Fibroblast of skin of right biceps (primary cell): ENCODE measurements at places on chromosomes 7 and 10.

- DNase-seq: no peak
Observed at GRCh38 chr7:12777257-12777656, 89.8 kb downstream of the ARL4A start.

GRCh38 chr10:79136236-79137005 lies 67.7 kb downstream of the ZMIZ1 start:
- DNase-seq: no peak

- no peak for DNase-seq
Observed at GRCh38 chr10:14322526-14323188, 8.1 kb downstream of the FRMD4A start.

- no peak for DNase-seq
Observed at GRCh38 chr10:71550628-71551027, 153.9 kb downstream of the CDH23 start.

DNA sequence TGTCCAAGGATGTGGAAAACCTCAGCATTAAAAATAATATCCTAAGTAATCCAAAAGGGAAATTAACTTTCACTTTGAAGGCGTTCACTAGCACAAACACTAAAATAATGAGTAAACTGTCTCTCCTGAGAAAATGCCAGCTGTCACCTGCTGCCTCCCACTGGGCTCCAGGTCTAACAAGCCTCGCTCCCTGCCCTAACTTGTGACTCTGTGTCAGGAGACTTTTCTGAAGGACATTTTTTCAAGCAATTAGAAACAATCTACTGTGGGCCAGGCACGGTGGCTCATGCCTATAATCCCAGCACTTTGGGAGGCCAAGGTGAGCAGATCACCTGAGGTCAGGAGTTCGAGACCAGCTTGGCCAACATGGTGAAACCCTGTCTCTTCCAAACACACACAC lies 72.8 kb upstream of the GLCCI1 start:
- DNase-seq: no peak

- no peak for DNase-seq
Observed at GRCh38 chr10:16184906-16185305, 251.9 kb upstream of the PTER start.

GRCh38 chr7:44748948-44749731 lies 493 bp downstream of the ZMIZ2 start:
- DNase-seq: no peak

GRCh38 chr7:159271781-159272180 lies 127.1 kb upstream of the VIPR2 start:
- no peak for DNase-seq

DNA sequence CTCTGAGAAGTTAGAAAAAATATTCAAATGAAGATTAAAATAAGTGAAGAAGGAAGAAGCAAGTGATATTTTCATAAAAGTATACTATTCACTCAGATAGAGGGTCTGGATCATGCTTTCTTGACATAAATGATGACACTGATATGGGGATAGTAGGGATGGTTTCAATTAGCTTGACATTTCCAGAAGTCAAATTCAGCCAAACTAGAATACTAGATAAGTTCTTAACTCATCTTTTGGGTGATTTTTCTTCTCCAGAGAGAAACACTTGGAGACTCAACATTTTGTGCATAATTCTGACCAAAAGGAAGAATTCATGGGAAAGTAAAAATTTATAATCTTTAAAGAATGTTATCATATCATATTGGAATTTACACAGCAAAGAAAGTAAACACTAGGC lies 152.0 kb upstream of the LRGUK start:
- peak; percentile 23 for DNase-seq

GRCh38 chr10:34049887-34050286 lies 715.4 kb upstream of the NRP1 start:
- peak; percentile 36 for DNase-seq

DNA sequence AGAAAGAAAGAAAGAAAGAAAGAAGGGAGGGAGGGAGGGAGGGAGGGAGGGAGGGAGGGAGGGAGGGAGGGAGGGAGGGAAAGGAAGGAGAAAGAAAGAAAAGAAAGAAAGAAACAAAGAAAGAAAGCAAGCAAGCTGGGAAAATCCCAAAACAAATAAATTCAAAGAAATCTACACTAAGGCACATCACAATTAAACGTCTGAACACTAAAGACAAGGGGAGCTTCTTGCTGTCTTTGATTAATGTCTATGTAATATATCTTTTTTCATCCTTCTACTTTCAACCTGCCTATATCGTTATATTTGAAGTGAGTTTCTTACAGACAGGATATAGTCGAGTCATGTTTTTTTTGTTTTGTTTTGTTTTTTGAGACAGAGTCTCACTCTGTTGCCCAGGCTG lies 28.3 kb upstream of the EBF3 start:
- DNase-seq: no peak

DNA sequence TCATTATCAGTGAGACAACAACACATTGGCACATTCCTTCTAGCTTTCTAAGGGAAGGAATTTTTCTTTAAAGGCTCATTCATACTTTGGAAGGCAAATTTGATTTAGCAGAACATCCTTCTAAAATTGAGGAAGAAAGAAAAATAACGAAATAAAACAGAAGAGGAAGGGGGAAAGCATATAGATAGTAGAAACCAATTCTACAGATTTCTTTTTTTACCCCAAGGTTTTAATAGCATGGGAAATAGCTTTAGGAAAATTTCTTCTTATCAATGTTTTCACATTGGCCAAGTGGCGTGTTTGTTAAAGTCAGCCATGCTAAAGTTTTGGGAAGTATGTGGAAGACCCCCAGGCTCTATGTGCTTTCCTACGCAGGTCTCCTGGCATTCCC lies 35.7 kb downstream of the MACROH2A2 start:
- DNase-seq: no peak

- no peak for DNase-seq
Observed at GRCh38 chr7:73933091-73933490, 72.1 kb downstream of the TMEM270 start.

DNA sequence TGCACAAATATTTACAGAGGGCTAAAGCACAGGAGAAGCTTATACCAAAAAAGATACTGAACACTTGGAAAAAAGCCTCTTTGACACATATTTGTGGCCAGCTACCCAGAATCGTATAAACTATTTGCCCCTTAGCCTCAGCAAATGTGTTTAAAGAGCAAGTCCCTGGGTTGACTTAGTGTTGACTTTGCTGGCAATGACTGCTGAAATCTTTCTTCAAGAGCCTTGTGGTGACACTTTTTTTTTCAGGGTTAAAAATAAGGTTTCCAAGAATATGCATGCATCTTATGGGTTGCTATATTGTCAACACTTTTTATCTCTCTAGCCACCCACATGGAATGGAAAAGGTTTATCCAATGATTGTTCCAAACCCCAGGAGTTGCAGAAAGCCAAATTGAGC lies 14.9 kb upstream of the PLEKHS1 start:
- peak; percentile 53 for DNase-seq

DNA sequence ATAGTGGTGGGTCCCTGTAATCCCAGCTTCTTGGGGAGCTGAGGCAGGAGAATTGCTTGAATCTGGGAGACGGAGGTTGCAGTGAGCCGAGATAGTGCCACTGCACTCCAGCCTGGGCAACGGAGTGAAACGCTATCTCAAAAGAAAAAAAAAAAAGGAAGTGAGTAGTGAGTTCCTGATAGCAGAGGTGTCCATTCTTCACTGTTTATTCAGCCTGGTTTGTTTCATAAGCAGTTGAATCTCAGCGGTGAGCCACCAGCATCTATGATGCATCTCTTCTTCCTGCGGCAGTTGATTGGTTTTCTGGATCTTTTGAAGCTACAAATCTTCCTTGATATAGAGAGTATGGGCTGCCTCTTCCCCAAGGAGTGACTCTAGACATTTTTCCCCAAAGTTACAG lies 316.1 kb upstream of the MTPN start:
- no peak for DNase-seq

DNA sequence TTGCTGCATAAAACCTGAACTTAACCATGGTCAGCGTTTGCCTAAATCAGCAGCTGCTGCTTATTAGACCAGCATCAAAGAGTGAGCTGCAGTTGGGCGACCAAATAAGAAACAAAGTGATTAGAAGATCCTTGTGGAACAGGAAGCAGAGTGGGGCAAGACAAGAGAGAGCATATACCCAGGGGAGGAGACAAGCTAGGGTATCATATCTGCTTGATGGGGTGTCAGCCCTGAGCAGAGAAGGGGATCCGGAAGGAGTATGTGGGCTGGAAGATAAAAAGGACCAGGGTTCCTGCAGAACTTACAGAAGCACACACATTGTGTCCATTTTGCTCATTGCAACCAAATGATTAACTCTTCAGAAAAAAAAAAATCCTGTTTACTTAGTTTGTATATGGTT lies 213.6 kb downstream of the CELF2 start:
- no peak for DNase-seq

DNA sequence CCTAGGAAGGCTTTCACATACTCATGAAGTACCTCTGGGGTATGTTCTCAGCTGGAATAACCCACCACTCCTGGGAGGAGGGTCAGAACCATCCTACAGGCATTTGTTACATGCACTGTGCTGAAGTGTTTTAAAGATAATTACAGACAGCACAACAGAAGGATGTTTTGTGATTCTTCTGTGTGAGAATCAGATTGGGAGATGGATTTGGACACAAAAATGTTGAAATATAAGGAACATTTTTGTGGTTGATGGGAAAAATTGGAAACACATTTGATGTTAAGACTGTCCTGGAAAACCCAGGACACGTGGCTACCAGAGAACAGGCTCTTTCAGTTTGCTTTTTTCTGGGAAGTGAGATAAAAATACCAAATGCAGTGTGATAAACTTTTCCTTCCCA lies 61.4 kb downstream of the BICC1 start:
- DNase-seq: peak; percentile 83

GRCh38 chr10:51425431-51425830 lies 274.0 kb downstream of the CSTF2T start:
- peak; percentile 41 for DNase-seq

DNA sequence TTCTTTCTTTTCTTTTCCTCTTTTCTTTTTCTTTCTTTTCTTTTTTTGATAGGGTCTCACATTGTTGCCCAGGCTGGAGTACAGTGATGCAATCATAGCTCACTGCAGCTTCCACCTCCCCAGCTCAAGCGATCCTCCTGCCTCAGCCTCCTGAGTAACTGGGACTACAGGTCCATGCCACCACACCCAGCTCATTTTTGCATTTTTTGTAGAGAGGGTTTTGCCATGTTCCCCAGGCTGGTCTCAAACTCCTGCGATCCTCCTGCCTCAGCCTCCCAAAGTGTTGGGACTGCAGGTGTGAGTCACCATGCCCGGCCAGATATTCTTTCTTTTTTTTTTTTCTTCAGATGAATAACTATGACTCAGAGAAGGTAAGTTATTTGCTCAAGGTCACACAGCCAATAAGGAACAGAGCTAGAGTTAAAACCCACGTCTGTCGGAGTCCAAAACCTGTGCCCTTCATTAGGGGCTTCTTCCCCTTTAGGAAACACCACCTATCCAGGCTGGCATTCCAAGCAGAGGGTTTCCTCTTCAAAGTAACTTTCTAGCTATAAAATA lies 28.1 kb upstream of the DNMBP start:
- DNase-seq: no peak

DNA sequence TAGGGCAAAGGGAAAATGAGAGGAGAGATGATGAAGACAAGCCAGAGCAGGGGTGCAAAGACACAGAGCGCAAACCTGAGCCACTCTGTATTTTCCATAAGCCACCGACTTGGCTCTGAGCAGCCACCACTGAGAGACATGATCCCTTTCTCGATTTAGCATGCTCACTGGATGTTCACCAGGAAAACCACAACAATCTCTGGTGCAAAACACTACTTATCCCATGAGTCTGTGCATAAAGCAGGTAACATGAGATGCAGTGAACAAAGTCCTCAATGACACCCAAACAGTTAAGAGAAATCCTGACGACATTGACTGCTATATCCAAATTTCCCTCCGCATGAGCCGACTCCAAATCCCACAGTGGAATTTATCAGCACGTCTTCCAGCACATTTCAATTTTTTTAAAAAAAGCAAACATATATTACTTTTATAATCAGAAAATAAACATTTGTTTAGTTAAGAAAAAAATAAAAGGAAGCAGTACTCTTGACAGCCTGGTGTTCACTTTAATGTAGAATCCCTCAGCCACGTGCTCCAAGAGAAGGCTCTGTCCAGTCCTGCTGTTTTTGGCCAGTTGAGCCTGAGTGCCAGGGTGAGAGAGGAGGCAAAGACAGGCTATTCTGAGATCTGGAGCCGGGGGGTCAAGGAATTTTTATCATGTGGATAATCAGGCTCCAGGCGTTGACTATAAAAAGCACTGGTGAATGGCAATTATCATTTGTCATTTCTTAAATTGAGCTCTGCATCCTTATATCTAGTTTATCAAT lies 238.4 kb downstream of the KCNMA1 start:
- DNase-seq: no peak

GRCh38 chr7:102828286-102828685 lies 79.5 kb downstream of the FAM185A start:
- DNase-seq: no peak

GRCh38 chr7:33200282-33200681 lies 70.9 kb downstream of the BBS9 start:
- no peak for DNase-seq

GRCh38 chr7:94425546-94425945 lies 30.9 kb downstream of the COL1A2 start:
- DNase-seq: peak; percentile 10

DNA sequence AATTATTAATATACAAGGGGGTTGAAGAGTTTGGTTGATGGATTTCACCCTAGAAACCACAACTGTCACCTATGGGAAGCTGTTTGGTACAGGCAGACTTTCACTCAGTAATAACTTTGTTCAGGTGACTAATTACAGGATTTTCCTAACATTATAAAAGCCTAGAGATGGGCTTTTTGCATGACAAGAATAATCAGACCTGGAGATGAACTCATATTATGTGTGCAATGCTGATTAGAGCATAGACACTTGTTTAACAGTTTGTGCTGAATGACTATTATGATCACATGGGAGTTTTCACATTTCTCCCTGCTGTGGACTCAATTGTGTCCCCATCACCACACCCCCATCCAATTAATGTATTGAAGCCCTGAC lies 90.2 kb upstream of the STEAP4 start:
- DNase-seq: no peak

DNA sequence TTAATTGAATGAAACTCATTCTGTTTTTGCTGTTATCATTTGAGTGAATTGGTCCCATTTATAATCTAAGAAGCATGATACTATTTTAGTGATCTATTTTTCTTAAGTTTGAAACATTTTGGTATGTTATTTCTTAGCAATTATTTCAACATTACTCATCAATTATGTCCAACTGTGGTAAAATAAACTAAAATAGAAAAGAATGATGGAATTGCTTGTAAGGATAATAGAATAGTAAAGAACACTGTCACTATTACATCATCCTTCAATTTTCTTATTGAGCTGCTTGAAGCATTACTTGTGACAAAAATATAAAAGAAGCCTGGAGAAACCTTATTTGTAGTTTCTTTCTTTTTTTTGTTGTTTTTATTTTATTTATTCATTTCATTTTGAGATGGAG lies 42.4 kb downstream of the ZNF487 start:
- peak; percentile 67 for DNase-seq

DNA sequence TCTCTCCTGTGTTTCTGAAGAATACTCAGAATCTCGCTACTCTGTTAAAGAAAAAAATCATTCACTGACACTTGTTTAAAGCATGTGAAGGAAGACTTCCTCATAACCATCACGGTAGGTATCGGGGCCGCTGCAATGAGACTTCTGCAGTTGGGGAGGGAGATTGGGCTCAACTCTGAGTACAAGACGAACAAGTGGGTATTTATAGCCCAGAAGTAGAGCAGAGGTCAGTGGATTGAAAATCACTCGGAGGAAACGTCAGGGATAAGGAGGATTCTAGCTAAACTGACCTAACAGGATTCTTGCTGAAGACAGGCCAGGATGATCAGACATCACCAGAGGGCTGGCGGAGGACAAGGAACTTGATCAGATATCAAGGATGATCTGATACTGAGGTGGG lies 33.3 kb downstream of the ITPRIP start:
- DNase-seq: no peak
